ENCODE measurements at places on chromosomes 2 and 18.

DNA sequence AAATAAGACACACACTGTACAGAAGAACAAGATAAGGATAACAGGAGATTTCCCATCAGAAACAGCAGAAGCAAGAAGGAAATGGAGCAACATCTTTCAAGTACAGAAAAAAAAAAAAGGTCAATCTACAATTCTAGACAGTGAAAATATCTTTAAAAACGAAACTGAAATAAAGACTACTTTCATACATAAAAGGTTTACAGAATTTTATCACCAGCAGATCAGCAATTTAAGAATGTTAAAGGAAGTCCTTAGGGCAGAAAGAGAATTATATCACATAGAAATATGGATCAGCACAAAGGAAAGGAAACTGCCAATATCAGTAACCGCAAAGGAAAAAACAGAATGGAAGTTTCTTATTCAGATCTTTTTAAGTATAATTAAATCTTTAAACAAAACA is 931.0 kb downstream of the EPHA4 start:
- DNase-seq: no peak

- DNase-seq: no peak
These were observed 58.3 kb upstream of the TNP1 start for GRCh38 chr2:216918088-216918680.

DNA sequence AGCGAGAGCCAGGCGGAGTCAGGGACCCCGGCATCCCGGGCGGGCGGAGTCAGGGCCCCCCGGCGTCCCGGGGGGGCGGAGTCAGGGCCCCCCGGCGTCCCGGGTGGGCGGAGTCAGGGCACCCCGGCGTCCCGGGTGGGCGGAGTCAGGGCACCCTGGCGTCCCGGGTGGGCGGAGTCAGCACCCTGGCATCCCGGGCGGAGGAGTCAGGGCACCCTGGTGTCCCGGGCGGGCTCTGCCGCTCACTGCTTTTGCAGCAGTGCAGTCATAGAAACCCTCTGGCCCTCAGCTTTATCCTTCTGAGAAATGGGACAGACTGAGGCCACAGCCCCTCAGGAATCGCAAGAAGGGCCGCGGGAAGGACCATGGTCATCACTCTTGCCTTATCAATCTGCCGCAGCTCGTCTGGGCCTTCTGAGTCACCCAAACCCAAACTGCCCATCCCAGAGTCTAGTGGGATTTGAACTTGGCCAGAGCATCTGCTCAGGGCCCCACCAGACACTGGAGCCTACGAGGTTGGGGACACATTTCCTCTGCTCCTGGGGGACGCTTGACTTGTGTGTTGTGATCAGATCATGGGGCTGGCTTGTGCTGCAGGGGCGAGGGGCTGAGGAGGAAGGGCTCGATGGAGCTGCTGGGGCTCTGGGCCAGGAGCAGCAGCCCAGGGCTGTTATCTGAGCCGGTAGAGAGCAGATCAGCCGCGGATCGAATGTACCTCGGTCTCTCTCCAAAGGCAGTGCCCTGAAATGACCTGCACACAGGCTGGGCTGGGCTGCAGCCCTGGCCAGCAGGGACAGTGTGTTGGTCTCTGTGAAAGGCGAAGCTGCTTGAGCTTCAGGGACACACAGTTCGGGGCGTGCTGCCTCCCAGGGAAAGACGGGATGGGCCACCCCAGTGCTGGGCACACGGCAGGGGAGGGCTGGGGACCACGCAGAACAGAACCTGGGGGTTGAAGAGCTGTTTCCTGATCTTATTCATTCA is 290.1 kb upstream of the HDAC4 start:
- DNase-seq: no peak

GRCh38 chr2:858646-859045 is 92.0 kb upstream of the SNTG2 start:
- DNase-seq: no peak

GRCh38 chr2:18436503-18437005 is 123.9 kb downstream of the RDH14 start:
- no peak for DNase-seq

DNA sequence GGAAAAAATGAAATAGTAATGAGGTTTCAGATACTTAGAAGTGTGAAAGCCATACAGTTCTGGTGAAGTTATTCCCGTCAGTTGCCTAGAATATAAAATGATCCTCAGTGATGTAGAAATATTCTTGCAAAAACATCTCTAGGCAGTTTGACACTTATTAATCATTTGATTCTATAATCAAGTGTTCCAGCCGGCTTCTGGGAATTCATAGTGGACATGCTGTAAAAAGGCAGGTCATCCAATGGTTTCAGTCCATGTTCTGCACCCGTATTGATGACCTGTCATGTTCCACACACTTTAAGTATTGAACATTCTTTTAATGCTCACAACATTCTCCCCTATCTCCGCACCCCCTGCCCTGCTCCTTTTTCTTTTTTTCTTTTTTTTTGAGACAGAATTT is 19.8 kb downstream of the ARPC2 start:
- DNase-seq: no peak

- DNase-seq: no peak
These were observed 86.7 kb upstream of the UBE2E3 start for GRCh38 chr2:180893752-180894151.

Measured in RPMI8226 (cell line).